Muscle of leg (tissue), 16 donors: ENCODE measurements at places on chromosomes 11 and 22.

- DNase-seq, result no peak
These were observed 312.7 kb upstream of the MTNR1B start for GRCh38 chr11:92656783-92657182.

GRCh38 chr11:43545610-43546009 lies 134.9 kb upstream of the HSD17B12 start:
- no peak for DNase-seq

- DNase-seq, result peak; percentile 10
These were observed 14.4 kb upstream of the SLC39A13 start for GRCh38 chr11:47394050-47394321.

DNA sequence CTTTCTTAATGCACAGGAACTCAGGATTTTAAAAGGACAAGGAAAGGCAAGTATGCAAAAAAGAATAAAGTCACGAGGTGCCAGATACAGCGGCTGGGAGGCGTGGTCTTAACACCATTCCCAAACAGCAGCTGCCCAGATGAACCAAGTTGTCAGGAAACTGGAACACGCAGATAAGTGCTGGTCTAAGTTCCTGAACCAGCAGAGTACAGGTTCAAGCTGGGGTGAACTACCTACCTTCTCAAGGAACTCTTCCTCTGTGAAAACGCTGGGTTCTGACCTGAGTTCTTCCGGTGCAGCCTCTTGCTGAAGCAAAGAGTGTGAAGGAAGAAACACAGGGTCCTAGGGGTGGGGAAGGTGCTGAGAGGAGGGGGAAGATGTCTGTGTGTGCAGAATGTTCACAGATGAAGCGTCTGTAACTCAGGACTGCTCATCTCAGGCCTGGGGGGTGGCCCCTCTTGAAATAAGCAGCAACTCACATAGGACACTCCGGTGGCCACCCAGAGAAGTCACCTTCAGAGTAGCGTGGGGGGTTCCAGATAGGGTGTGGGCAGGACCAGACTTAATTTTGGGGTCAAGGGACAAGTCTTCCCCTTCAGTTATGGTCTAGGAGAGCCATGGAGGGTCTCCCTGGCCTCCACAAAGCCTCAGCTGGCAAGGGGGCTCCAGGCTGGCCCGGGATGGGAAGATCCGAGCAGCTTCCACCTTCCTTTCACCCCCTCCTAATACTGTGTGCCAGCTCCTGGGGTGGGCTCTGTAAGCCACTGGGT lies 3.2 kb downstream of the TPST2 start:
- DNase-seq, result peak; percentile 31

GRCh38 chr11:82184966-82185365 lies 548.7 kb downstream of the FAM181B start:
- no peak for DNase-seq

DNA sequence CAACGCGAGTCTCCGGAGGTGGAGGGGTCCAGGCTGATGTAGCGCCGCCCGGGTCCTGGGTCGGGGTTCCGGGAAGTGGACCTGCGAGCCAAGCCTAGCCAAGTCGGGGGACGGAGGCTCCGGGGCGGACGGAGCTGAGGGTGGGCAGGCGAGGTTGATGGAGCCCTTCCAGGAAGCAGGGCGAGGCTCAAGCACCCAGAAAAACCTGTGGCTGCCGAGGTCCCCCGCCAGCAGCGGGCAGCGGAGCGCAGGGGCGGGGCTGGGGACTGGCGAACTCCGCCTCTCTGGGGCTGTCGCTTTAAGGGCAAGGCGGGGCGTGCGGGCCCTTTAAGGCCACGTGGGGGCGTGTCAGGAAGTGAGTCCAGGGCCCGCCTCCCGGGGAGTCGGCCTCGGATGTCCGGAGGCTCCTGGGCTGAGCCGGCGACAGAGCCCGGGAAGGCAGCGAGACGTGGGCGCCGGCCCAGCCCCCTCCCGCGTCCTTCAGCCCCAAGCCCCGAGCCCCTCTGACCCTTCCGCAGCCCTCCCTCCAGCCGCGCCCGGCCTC lies at the start of gene SLC35C1:
Gene SLC35C1, plus strand, starts transcription at position 389 of the 544 bp plus-strand sequence. CDS start 653 bp downstream, outside the sequence.
- peak; percentile 98 for DNase-seq

DNA sequence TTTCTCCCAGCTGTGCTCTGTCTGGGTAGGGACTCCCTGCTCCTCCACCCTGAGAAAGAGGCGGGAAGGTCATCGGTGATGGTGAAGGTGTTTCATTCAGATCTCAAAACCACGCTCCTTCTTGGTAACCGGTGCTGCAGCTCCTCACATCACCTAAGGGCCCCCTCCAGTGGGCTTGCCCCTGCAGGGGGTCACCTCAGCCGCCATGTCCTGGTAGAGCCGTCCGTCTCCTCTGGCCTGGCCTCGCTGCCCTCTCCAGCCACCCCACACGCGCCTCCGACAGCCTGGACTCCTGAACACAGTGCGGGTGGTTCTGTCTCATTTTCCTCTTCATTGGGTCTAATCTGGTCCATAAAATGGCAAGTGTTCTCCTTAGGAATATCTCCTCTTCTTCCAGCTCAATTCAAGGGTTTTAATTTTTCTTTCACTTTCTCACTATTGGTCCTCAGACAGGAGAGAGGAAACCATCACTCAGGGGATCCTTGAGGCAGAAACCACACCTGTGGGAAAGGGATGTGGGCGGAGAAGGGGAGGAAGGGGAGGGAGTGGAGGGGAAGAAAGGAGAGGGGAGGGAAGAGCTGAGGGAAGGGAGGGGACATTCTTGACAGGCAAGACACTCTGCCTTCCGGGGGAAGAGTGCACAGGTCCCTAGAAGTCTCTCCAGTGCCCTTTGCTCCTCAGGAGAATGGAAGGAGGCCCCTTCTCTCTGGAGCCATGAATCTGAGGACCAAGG lies 1338.4 kb downstream of the TBC1D22A start:
- DNase-seq, result no peak

DNA sequence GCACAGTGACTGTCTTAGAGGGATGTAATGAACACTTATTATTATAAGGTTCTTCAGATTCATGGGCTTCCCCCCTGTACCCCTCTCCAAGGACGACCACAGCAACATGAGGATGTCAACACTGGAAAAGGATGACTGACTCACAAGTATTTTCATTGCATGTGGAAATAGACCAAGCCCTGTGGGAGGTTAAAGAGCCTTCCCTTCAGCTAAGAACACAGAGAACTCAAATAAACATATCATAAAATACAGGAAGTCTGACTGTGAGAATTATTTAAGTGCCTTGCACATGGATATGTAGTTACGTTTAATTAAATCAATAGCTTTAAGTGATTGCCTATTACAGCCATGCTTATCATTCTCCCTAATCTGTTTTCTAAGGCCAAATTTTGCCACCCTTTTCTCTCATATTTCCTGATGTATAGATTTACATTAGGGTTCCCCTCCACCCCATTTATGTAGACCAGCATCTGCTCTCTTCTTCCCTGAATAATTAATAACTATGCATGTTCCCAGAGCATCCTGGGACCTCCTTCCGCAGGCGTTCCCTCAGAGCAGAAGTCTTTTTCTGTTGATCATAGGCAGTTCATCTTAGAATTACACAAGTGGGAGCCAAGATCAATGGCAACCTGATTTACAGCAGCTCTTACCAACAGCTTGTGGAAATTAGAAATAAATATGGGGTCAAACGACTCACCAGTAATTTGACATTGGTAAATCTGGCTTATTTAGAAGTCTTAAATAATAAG lies 226.9 kb downstream of the OPCML start:
- no peak for DNase-seq

DNA sequence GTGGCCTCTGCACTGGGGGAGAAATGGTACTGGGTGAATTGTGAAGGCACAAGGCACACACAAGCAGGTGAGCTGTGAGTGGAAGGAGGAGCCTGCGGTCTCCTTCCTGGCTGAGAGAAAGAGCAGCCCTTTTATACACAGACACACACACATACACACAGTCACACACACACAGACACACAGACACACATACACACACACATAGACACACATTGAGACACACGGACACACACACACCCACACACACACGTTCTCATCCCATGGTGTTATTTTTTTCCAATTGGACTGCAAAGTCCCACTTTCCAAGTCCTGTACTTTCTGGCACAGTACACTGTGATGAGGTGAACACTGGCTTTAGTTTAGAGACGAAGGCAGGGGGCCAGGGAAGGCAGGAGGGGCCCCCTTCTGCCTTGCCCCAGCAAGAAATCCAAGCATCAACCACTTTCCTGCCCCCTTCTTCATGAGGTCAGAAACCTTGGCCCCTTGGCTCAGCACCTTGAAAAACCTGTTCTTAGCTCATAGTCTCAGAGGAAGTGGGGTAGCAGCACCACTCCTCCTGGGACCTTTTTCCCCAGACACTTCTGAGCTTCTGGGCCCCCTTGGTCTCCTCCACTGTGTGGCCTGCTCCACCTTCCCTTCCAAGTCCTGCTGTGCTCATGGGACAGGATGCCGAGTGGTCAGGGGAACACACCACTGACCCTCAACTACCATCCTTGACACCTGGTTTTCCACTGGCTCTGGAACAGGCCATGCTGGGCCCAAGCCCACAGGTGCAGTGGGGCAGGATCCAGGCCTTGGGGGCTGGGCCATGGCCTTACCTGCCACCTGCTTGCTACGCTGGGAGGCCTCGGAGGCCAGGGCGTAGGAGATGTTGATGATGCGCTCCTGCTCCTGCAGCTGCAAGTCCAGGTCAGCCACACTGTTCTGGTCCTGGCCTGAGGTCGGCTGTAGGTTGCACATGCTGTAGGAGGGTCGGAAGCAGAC lies 43.8 kb downstream of the C11orf58 start:
- peak; percentile 69 for DNase-seq

GRCh38 chr11:96151501-96151900 lies 191.5 kb downstream of the MAML2 start:
- DNase-seq, result no peak

- DNase-seq, result no peak
These were observed 1046.6 kb downstream of the TBC1D22A start for GRCh38 chr22:47808886-47809620.

- no peak for DNase-seq
These were observed 160.1 kb upstream of the ZC3H12C start for GRCh38 chr11:109933126-109933525.

DNA sequence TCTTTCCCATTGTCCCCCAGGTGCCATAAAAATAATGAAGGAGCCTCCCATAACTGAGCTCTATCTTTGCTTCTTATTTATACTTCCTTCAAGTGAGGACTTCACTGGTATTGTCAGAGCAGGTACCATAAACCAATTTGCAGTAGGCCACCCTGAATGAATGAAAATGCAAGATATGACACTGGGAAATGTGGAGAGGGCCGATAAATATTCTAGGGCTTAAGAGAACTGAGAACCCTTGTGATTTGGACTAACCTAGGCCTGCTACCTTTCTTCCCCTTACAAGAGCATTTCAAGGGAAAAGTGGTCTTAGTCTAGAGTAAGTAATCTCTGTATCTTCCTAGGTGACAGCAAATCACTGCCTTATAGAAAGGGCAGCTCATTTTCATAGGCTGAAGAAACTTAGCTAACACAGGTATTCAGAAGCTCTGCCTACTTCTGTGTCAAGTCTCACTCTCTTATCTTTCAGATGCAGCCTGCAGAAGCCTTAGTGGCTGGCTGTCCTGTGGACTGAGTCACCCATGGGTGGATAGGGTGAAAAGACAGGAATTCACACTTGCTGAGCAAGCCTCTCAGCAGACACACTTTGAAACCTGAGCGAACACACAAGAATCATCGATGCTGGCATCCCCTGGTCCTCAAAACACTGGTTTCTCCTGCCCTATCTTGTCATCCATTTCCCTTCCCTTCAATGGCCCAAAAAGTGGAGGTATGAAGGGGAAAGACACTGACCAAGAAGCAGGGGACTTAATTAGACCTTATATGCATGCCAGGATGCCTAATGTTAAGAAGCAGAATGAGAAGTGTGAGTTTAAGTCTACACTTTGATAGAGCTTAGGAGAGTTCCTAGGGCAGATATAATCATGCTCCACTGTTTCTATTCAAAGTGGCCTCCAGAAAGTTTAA lies 15.2 kb downstream of the NRIP3 start:
- no peak for DNase-seq

DNA sequence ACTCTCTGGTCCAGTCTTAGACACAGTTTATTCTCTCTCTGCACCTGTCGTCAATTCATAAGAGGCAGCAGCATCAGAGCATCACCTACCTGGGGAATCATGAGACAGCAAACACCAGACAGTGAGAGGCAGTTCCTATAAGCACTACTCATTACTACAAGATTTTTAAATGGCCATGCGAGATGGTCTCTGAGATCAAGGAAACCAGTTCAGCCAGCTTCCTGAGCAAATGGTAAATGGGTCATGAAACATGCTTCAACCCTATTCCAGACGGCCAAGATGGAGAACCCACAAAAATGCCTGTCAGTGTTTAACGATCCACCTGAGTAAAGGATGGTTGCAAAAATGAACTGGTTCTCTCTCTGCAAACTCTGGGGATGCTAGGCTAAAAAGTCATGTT lies 52.9 kb downstream of the SYTL2 start:
- no peak for DNase-seq

DNA sequence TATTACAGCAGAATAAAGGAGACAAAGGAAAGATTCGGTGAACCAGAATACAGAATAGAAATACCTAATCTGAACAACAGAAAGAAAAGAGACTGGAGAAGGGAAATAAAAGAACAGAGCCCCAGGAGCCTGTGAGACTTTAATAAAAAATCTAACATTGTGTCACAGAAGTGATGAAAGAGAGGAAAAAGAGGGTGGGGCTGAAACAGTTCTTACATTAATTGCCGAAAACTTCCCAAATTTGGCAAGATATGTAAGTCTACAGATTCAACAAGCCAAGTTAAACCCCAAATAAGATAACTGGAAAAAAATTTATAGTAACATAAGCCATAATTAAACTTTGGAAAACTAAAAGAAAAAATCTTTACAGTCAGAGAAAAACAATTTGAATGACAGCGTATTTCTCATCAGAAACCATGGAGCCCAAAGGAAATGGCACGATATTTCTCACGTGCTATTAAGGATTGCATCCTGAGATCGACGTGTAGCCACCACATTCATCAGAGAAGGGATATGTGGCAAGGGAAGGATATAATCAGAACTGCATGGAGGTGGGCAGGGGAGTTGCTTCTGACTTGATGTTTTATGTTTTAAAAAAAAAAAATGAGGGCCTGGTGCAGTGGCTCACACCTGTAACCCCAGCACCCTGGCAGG lies 73.9 kb downstream of the SGSM3 start:
- DNase-seq, result no peak

DNA sequence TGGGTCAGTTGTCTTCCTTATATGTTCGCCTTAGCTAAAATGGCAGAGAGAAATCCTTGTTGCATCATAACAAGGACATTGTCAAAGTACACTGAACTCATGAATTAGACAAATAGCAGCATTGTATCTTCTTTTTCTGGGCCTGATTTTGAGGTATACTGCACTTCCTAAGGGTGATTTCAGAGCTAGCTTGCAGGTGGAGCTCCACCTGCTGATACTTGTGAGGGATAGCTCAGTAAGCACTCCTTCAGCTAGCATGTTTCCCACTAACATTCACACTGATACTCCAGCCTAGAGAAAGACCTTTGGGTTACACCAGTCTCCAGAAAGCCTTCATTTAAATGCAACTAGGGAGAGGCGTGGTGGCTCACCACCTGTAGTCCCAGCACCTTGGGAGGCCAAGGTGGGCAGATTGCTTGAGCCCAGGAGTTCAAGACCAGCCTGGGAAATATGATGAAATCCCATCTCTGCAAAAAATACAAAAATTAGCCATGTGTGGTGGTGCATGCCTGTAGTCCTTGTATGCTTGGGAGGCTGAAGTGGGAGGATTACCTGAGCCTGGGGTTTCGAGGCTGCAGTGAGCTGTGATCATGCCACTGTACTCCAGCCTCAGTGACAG lies 29.8 kb downstream of the JAM3 start:
- no peak for DNase-seq
